GM04503 (cell line): ENCODE measurements at places on chromosomes 5 and 9.

GRCh38 chr9:114092336-114092735, 6.8 kb downstream of the KIF12 start:
- no peak for DNase-seq

- no peak for DNase-seq
Measured at GRCh38 chr9:8382266-8382665, 582.7 kb upstream of the DMAC1 start.

DNA sequence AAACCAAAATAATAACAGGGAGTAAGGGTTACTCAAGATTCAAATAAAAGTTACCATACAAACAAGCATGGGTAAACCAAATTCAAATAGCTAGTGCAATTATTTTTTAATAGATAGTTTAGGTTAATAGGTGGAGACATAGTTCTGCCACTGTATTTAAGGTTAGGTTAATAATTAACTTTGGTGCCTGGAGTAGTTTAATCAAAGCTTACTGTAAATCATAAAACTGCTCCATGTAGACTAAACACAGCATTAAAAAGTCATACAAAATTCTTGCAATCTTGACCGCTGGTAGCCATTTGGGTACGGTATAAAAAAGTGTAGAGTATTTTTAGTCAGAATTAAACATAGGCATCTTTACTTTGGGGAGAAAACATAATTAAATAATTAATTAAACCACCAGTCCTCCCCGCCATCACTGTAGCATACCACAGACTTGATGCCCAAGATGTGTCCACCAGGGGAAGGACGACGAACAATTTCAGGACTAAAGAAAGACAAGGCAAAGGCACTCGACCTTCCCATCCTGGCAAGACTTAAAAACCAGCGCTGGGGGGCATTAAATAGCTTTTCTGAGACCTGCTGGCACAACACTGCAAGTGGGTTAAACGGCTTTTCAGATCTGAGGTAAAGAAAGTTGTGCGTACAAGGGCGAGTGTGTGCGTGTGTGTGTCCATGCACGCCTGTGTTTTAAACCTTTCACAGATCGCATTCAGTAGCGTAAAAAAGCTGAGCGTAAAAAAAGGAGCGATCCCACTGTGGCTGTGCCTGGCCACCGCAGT, 2.9 kb downstream of the SEMA6A start:
- no peak for DNase-seq

DNA sequence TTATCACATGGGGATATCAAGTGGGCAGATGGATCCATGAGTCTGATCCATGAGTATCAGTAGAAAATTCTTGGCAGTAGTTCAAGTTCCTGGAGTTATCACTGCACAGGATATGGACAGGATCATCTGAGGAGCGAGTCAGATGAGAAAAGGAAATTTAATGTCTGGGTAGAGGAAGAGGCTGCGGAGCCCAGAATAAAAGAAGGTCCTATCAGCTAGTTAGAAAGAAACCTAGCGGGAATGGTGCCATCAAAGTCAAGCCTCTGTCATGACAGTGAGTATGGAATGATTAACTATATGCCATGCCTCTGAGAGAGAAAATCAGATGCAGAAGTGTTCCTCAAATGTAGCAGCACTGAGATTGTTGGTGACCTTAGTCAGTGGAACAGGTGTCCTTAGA, 248.1 kb downstream of the PIK3R1 start:
- no peak for DNase-seq

GRCh38 chr9:21634951-21635350, 152.8 kb upstream of the IFNE start:
- no peak for DNase-seq

DNA sequence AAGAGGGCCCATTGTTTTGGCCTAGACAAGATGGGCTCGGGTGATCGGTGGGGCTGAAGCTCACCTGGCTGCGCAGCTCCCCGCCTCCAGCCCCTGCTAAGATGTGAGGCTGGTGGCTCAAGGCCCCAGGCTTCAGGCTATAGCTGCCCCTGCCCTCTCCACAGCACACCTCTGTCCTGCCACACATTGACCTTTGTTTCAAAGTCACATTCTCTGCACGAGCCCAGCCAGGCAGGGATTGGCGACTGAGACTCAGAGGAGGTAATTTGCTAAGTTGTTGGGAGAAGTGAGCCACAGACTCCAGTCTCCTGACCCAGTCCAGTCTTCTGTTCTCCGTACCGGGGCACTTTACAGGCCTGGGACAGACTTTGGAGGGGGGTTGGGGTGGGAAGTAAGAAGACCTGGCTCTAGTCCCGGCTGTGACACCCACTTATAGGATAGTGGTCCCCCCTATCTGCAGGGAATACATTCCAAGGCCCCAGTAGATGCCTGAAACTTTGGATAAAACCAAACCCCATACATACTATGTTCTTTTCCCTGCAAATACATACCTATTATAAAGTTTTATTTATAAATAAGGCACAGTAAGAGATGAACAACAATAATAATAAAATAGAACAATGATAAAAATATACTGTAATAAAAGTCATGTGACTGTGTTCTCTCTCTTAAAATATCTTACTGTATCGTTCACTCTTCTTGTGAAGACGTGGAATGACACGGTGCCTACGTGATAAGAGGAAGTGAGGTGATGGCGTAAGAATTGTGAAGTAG, 13.3 kb downstream of the PDGFRB start:
- DNase-seq, result no peak

GRCh38 chr5:161396171-161396570, 150.4 kb downstream of the GABRB2 start:
- no peak for DNase-seq

- no peak for DNase-seq
Measured at GRCh38 chr5:133464013-133464412, 148.3 kb downstream of the FSTL4 start.

DNA sequence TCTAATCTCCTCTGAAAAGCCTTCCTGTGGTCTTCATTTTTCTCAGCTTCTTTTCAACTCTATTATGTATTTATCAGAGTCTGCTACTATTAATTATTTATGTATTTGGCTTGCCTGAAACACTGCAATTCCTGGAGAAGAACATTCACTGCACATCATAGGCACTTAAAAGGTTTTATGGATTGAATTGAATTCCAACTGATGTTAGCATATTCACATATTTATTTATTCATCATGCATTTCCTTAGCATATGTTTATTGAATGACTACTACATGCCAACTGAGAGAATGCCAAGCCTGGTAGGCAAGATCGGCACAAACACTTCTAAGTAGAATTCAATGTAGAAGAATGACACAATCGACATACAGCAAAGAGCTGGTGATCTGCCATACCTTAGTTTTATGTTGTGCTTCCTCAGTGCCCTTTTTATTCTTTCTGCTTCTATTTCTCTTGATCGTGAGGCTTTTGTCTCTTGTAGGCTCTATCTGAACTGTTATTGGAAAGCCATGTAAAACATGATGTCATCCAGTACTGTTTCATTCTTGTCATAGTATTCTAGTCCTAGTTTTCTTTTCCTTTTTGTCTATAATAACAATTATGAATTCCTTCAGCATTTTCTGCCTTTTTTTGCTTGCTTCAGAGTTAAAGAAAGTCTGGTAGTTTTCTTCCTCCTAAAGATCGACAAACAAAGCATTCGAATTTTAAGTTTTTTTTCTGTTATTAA, 454.2 kb downstream of the TLE4 start:
- no peak for DNase-seq

- no peak for DNase-seq
Measured at GRCh38 chr5:59158165-59158564, 575.3 kb downstream of the RAB3C start.

- DNase-seq, result peak; percentile 28
Measured at GRCh38 chr5:133930061-133930812, 38.2 kb downstream of the C5orf15 start.

DNA sequence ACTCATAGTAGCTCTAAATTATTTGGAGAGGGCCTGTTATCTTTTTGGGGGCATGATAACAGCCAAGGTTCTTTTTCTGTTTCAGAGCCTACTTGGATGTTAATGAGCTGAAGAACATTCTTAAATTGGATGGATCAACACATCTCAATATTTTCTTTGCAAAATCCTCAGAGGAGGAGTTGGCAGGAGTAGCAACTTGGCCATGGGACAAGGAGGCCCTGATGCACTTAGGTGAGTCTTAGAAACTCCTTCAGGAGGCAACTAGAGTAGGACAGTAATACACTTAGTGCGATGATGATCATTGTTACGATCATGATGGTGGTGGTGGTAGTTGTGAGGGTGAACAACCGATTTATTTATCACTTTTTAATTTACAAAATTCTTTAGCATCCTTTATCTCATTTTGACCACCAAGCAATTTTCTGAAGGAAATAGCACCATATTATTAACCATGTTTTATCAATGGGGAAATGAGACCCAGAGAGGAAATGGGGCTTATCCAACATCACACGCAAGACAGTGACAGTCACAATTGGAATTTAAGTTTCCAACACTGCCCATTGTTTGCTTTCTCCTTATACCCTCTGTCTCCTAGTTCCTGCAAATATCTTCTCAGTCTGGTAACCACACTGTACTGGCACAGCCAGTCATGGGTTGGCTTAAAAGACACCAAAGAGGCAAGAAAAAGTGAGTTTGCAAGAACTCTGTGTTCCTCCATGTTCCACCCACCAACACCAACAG, 54.0 kb downstream of the PAPPA start:
- DNase-seq, result peak; percentile 15

DNA sequence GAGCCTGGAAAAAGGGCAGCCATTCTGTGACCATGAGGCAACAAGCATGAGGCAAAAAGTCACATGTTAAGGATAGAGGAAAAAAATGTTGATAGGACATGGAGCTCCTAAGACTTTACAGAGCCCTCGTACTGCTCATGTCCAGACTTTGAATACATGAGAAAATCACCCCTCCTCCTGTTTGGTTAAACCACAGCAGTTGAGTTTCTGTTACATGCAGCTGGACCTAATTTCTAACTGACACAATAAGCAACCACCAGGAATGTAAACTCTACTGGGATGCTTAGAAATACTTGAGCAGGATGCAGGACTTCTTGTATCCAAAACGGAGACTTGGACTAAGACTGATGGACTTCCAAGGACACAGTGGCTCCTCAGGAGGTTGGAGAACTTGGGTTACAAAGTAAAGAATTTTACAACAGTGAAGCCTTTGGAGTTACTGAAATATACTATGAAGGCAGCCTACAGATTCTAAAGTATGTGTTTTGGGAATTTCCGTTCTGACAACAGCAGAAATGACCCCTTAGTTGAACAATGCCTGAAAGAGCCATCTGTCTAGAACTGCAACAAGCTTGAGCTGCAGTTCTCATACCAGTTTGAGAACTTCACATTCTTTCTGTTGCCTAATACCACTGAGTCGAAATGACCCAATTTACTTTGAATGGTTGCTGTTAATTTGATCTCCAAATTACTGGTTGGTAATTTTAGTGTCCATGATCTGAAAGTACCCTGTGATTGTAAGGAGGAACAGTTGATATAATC, 268.9 kb downstream of the PIK3R1 start:
- DNase-seq, result peak; percentile 94

DNA sequence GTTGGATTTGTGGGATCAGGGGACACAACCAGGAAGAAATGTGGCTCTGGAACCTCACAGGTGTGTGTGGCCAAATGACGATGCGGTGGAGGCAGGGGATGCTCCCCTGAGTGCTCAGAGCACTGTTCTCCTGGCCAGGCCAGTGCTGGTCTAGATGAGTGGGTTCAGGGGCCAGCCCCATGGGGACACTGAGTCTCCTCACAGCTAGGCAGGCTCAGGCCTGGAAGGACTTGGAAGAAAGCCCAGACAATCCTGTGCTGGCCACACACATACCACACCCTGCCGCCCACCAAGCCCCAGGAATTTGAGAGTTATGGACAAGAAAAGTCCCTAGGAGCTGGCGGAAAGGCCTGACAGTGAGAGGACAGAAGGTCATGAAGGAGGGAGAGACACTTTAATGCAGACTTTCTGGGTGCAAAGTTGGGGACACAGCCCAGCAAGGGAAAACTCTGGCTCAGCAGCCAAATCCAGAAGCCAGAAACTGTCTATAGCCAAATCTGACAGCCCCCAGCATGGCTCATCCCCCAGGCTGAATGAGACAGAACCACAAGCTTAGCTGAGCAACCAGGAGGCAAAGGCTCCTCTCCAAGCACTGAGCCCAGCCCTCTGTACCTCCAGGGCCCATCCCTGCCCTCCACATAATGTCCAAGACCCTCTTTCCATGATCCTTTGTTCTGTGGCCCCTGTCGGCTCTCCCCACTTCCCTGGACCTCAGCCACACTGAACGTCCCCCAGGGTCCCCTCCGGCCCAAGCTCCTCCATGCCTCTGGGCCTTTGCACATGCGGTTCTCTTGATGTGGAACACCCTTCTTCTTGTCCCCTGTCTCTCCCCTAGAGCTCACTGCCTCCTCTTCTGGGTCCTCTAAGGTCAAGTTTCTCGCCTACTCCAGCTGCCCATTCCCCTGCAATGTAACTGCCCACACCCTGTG, 22.4 kb downstream of the LHX6 start:
- DNase-seq, result peak; percentile 60

GRCh38 chr5:42498000-42498399, 74.8 kb downstream of the GHR start:
- DNase-seq, result no peak

GRCh38 chr9:1429297-1429696, 379.1 kb downstream of the DMRT2 start:
- no peak for DNase-seq

GRCh38 chr5:76813982-76814562, 4.8 kb upstream of the F2RL1 start:
- DNase-seq, result no peak

DNA sequence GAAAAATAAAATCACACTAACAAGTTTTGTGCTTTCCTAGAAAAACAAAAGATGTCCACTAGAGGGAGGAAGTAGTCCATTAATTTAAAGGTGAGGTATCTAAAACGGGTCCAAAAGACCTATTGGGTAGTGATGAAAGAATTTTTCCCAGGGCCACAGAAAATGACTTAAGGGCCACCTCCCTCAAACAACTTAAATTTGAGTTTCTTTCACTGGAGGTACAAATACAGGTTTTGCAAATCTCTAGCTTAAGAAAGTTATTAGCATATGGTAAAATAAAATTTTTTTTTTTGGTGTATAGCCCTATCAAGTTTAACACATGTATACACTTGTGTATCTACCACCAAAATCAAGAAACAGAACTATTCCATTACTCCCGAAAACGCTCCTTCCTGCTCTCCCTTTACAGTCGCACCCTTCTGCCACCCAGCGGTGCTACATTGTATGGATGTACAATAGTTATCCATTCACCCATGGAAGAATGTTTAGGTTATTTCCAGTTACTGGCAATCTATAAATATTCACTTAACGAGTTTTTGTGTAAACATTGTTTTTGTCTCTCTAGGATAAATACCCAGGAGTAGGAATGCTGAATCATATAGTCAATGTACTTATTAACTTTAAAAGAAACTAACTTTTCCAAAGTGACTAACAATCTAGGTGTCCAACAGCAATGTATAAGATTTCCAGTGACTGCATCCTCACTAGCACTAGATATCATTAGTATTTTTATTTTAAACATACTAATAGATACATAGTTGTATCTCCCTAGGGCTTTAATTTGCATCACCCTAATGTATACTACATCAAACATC, 21.9 kb downstream of the DEPDC1B start:
- DNase-seq, result no peak

DNA sequence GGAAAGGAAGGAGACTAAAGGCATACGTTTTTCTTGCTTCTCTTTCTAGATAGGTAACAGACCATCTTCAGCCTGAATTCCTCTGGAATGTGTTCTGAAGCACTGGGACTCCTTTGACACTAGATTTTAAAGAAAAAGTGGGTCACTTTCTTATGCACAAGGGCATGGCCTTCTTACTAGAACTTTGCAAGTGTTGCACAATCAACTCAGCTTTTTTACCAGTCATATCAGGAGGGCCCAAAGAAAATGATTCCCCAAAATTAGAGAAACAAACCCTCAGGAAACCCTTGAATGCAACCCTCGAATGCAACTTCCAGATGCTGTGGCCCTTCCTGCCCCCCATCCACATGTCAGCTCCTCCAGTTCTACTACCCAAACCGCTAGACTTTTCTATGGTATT, 93.9 kb downstream of the YTHDC2 start:
- no peak for DNase-seq
